ENCODE measurements at places on chromosomes 11 and 22. TPM values are rescaled to one million over a fixed set of nuclear protein-coding genes. Genes with fewer than 3 reads are reported as not detected.

- DNase-seq = no peak
Observed at GRCh38 chr11:69242266-69242920, 51.6 kb upstream of the MYEOV start.

GRCh38 chr22:43270314-43270908, 72.8 kb downstream of the SCUBE1 start:
- DNase-seq = no peak

FADS3 gene
- 4.7 TPM for total RNA-seq

FAM118A gene
- 24.1 TPM for total RNA-seq

- no peak for DNase-seq
Observed at GRCh38 chr11:98766903-98767302, 253.8 kb upstream of the CNTN5 start.

DNA sequence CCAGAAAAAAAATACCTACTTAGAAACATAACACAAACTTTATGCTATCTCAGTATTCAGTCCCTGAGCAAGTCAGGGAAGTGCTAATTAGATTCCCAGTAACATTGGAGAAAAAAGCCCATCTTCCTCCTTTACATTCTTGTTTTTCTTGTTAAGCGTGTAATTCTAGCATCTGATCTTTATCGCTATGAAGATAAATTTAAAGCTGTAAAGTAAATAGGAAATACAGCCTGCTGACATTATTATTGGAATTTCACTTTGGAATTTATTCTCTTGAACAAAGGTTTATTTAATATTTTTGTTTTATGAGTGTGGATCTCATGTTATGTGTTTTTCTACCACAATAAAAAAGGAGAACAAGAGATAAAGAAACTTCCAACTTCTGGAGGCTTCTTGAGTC, 13.9 kb downstream of the ALKBH3 start:
- DNase-seq = no peak

BEST1 gene
- 0.47 TPM for total RNA-seq

DNA sequence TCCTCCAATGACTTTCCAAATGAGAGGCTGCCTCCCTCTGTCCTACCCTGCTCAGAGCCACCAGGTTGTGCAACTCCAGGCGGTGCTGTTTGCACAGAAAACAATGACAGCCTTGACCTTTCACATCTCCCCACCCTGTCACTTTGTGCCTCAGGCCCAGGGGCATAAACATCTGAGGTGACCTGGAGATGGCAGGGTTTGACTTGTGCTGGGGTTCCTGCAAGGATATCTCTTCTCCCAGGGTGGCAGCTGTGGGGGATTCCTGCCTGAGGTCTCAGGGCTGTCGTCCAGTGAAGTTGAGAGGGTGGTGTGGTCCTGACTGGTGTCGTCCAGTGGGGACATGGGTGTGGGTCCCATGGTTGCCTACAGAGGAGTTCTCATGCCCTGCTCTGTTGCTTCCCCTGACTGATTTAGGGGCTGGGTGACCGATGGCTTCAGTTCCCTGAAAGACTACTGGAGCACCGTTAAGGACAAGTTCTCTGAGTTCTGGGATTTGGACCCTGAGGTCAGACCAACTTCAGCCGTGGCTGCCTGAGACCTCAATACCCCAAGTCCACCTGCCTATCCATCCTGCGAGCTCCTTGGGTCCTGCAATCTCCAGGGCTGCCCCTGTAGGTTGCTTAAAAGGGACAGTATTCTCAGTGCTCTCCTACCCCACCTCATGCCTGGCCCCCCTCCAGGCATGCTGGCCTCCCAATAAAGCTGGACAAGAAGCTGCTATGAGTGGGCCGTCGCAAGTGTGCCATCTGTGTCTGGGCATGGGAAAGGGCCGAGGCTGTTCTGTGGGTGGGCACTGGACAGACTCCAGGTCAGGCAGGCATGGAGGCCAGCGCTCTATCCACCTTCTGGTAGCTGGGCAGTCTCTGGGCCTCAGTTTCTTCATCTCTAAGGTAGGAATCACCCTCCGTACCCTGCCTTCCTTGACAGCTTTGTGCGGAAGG, 2.9 kb downstream of the APOC3 start:
- DNase-seq = no peak

DNA sequence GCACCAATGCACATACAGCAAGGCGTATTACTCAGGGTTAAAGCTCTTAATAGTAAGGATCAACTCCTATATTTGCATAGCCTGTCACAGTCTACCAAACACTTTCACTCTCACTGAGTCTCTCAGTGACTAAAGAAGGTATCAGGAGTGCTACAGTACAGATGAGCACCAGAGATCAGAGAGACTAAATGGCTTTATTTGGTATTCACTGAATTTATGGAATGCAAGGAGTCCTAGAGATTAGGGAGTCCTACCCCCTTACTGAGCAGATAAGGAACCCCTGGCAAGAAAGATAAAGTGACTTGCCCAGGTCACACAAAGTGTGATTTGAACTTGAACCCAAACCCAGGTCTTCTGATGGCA, 396.4 kb upstream of the CCDC90B start:
- no peak for DNase-seq

NAV2 gene
- total RNA-seq = 2.0 TPM

Data from thymus (tissue), 14 donors.